ENCODE measurements at places on chromosomes 13 and 19. TPM values are rescaled to one million over a fixed set of nuclear protein-coding genes. Genes with fewer than 3 reads are reported as not detected.

GRCh38 chr19:55474269-55475265 is 1.9 kb upstream of the ZNF628 start:
- H3K4me3 ChIP-seq: peak overlapping the region; percentile 44
- H3K27me3 ChIP-seq: no peaks in the 10 kb centered on the region
- H3K27ac ChIP-seq: peak overlapping the region; percentile 43
- peaks cover 26% of the 10 kb centered on the region for H3K4me1 ChIP-seq

GRCh38 chr19:58439576-58440554 is at the start of gene ZNF132:
TSS of gene ZNF132 (minus strand) at chr19:58440153. CDS start at chr19:58439821, 332 bp downstream.
- H3K27ac ChIP-seq: peak within 1 kb of the TSS; percentile 91
- peaks cover 12% of the 10 kb centered on the region for H3K4me1 ChIP-seq
- peak within 1 kb of the TSS; percentile 96 for H3K4me3 ChIP-seq
- peak; percentile 88 for DNase-seq
- H3K27me3 ChIP-seq: peaks cover 16% of the 10 kb centered on the region

- no peaks in the 10 kb centered on the region for H3K27me3 ChIP-seq
Measured at GRCh38 chr19:1905863-1906375, 720 bp downstream of the ADAT3 start.

- no peak for DNase-seq
- H3K4me1 ChIP-seq: peaks cover 16% of the 10 kb centered on the region
- H3K27ac ChIP-seq: peak overlapping the region; percentile 83
- H3K27me3 ChIP-seq: no peaks in the 10 kb centered on the region
- peaks cover 4% of the 10 kb centered on the region for H3K36me3 ChIP-seq
- peak overlapping the region; percentile 17 for H3K4me3 ChIP-seq
Measured at GRCh38 chr13:113273851-113274590, 23.0 kb upstream of the LAMP1 start.

DNA sequence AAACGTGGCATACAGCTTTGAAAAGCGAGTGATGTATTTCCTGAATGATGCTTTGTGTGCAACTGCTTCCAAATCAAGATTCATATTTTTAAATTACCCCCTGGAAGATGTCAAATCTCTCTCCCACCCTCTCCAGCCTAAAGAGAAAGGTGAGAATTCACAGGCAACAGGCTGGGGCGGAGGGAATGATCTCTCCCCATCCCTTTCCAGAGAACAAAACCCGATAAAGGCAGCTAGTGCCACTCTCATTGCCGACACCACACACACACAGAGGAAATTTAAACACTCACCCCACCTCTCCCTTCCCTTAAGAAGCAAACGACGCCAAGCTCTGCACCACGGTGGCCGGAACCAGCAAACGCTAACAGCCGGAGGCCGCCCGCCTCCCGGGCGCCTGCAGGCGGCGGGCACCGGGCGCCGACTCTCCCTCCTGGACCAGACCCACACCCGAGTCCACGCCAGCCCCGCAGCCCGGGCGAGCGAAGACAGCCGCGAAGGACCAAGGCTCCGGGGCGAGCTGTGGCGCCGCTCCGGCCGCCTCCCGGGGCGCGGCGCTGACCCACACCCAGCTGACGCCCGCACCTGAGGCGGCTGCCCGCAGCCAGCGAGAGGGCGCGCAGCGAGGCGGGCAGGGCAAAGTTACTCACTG is 477 bp downstream of the LNX2 start:
- H3K4me1 ChIP-seq: peaks cover 34% of the 10 kb centered on the region
- H3K27ac ChIP-seq: peak overlapping the region; percentile 91
- H3K27me3 ChIP-seq: no peaks in the 10 kb centered on the region

- no peaks in the 10 kb centered on the region for H3K27me3 ChIP-seq
- DNase-seq: no peak
- no peak overlapping the region for H3K4me3 ChIP-seq
- H3K4me1 ChIP-seq: peaks cover 14% of the 10 kb centered on the region
Measured at GRCh38 chr19:6227936-6228325, 51.8 kb downstream of the MLLT1 start.

Gene CLEC17A
- not detected for total RNA-seq

Gene UBA52
- 1,126 TPM for total RNA-seq

Gene C19orf73
- 2.6 TPM for total RNA-seq

Gene ELL
- total RNA-seq: 16.7 TPM

Gene CRX
- not detected for total RNA-seq

GRCh38 chr13:94758436-94758960 is 46.2 kb upstream of the SOX21 start:
- H3K27me3 ChIP-seq: peaks cover 7% of the 10 kb centered on the region
- H3K27ac ChIP-seq: no peak overlapping the region
- no peaks in the 10 kb centered on the region for H3K36me3 ChIP-seq
- no peak for DNase-seq
- peaks cover 5% of the 10 kb centered on the region for H3K4me1 ChIP-seq

- H3K27me3 ChIP-seq: no peaks in the 10 kb centered on the region
- DNase-seq: no peak
- peaks cover 36% of the 10 kb centered on the region for H3K36me3 ChIP-seq
- H3K4me1 ChIP-seq: peaks cover 3% of the 10 kb centered on the region
- H3K27ac ChIP-seq: no peak overlapping the region
Measured at GRCh38 chr13:50017819-50018218, 2.6 kb downstream of the KCNRG start.

DNA sequence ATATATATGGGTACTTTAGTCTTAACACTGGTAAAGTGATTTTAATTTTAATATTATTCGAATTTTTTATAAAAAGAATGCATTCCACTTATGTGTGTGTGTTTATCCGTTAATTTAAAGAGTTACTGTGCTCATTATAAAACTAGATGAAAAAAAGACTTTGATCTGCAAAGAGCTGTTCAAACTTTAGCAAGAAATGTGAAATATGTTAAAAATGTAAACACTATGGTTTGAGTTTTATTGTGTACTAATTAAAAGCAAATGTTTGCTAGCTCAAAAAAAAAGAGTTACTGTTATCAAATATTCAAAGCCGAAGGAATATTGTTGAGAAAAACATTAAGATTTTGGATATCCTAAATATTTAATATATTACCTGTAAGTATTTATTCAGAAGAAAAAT is 34.5 kb downstream of the UFM1 start:
- no peaks in the 10 kb centered on the region for H3K27me3 ChIP-seq
- H3K4me1 ChIP-seq: no peaks in the 10 kb centered on the region
- no peak overlapping the region for H3K27ac ChIP-seq
- H3K4me3 ChIP-seq: no peak overlapping the region

DNA sequence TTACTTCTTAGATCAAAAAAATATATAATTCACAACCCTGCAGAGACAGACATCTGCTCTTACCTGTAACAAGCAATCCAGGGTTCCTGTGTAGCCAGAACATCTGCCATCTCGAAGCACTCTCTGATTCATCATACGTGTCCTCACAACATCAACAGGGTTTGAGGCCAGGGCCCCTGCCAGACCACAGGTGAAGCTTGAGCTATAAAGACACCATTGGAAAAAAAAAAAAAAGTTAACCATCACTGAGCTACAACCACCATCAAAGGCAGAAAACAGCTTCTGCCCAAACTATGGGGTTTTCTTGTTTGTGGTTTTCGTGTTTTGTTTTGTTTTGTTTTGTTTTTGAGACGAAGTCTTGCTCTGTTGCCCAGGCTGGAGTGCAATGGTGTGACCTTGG is 19.3 kb downstream of the SLC25A30 start:
- no peak overlapping the region for H3K27ac ChIP-seq
- H3K27me3 ChIP-seq: no peaks in the 10 kb centered on the region
- H3K36me3 ChIP-seq: peaks cover 20% of the 10 kb centered on the region

- no peak overlapping the region for H3K4me3 ChIP-seq
- peaks cover 3% of the 10 kb centered on the region for H3K4me1 ChIP-seq
- no peak overlapping the region for H3K27ac ChIP-seq
- DNase-seq: no peak
Measured at GRCh38 chr19:33405553-33406461, 32.3 kb downstream of the CEBPG start.

GRCh38 chr13:42814868-42815267 is 33.5 kb downstream of the FAM216B start:
- H3K36me3 ChIP-seq: peaks cover 11% of the 10 kb centered on the region
- no peak for DNase-seq
- peaks cover 23% of the 10 kb centered on the region for H3K4me1 ChIP-seq
- peak overlapping the region; percentile 11 for H3K27ac ChIP-seq
- H3K4me3 ChIP-seq: peak overlapping the region; percentile 3
- no peaks in the 10 kb centered on the region for H3K27me3 ChIP-seq

DNA sequence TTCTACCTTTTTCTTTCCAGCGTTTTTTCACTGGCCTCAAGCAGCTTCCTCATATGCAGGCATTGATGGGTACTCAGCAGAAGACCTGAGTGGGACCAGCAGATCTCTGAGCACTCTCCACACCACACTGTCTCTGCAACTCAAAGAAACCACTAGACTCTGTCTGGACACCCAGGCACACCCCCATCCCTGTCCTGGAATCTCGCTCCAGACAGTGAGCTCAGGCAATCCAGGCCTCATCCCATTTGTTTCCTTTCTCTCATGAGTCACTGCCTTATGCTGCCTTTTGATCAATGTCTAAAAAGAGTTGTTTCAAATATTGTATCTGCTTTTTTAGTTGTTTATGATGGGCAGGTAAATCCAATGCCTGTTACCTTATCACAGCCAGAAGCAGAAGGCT is 19.7 kb upstream of the POP4 start:
- H3K4me1 ChIP-seq: peaks cover 5% of the 10 kb centered on the region
- no peak overlapping the region for H3K27ac ChIP-seq
- H3K36me3 ChIP-seq: no peaks in the 10 kb centered on the region
- no peak overlapping the region for H3K4me3 ChIP-seq
- no peak for DNase-seq

Gene SHISA7
- total RNA-seq: 0.05 TPM

Gene ZNF610
- total RNA-seq: 18.0 TPM

GRCh38 chr19:40982594-40983101 is 8.4 kb upstream of the CYP2B6 start:
- no peak overlapping the region for H3K4me3 ChIP-seq
- no peak for DNase-seq
- no peaks in the 10 kb centered on the region for H3K36me3 ChIP-seq
- no peak overlapping the region for H3K27ac ChIP-seq

GRCh38 chr19:30425885-30426838 is 54.0 kb downstream of the ZNF536 start:
- H3K4me1 ChIP-seq: no peaks in the 10 kb centered on the region
- H3K27ac ChIP-seq: no peak overlapping the region
- H3K36me3 ChIP-seq: no peaks in the 10 kb centered on the region
- peaks cover 16% of the 10 kb centered on the region for H3K27me3 ChIP-seq
- no peak overlapping the region for H3K4me3 ChIP-seq

Gene ZNF211
- total RNA-seq: 15.2 TPM

DNA sequence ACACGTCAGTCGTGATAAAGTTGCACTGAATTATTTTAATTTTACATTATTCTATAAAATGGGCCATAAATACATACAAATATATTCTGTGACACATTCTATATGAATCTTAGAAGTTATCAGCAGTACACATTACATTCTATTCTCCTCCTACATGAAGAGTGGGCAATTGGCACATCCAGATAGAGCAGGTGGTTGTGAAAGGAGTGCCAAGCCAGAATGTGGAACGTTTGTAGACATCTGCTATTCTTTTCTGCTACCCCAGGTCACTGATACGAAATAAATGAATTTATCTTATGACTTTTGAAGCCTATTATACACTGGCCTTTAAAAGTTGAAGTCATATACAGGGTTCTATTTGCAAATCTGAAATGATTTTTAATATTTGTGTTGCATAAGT is 373.2 kb downstream of the PCDH17 start:
- H3K4me3 ChIP-seq: no peak overlapping the region
- no peaks in the 10 kb centered on the region for H3K27me3 ChIP-seq
- no peaks in the 10 kb centered on the region for H3K4me1 ChIP-seq
- H3K36me3 ChIP-seq: no peaks in the 10 kb centered on the region

- DNase-seq: no peak
- no peaks in the 10 kb centered on the region for H3K4me1 ChIP-seq
- no peaks in the 10 kb centered on the region for H3K27me3 ChIP-seq
- no peak overlapping the region for H3K4me3 ChIP-seq
- no peak overlapping the region for H3K27ac ChIP-seq
Measured at GRCh38 chr13:58080806-58081205, 449.3 kb downstream of the PCDH17 start.

GRCh38 chr13:26133851-26134250 is 82.0 kb upstream of the SHISA2 start:
- H3K4me1 ChIP-seq: no peaks in the 10 kb centered on the region
- H3K27ac ChIP-seq: no peak overlapping the region

- H3K36me3 ChIP-seq: no peaks in the 10 kb centered on the region
- no peak overlapping the region for H3K4me3 ChIP-seq
- no peak overlapping the region for H3K27ac ChIP-seq
- peaks cover 3% of the 10 kb centered on the region for H3K4me1 ChIP-seq
Measured at GRCh38 chr19:38068826-38069225, 155.2 kb downstream of the DPF1 start.

DNA sequence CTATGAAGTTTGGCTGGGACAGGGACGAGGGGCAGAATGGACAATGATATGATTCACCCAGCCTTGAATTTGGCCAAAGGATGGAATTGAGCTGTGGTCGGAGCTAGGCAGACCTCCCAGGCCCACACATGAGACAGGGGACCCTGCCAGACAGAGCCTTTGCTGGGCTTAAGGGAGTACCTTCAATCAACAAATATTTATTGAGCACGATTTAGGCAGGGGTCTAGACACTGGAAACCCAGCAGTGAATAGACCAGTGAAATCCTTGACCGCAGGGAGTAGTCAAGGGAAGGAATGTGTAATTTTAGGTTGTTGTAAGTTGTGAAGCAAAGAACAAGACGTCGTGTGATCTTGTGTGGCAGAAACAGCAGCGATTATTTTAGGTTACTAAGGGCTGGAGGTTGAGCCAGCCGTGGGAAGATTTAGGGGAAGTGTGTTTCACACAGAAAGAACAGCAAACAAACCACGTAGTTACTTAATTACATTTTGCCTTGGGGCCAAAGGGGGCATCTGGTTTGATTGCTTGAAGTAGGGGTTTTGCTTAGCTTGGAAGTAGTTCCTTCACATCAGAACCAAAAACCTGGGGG is 16.9 kb upstream of the AP1M2 start:
- H3K27ac ChIP-seq: peak overlapping the region; percentile 91
- H3K4me1 ChIP-seq: peaks cover 13% of the 10 kb centered on the region
- H3K27me3 ChIP-seq: peaks cover 5% of the 10 kb centered on the region
- H3K4me3 ChIP-seq: peak overlapping the region; percentile 90
- no peak for DNase-seq

Gene B3GNT8
- 13.0 TPM for total RNA-seq

DNA sequence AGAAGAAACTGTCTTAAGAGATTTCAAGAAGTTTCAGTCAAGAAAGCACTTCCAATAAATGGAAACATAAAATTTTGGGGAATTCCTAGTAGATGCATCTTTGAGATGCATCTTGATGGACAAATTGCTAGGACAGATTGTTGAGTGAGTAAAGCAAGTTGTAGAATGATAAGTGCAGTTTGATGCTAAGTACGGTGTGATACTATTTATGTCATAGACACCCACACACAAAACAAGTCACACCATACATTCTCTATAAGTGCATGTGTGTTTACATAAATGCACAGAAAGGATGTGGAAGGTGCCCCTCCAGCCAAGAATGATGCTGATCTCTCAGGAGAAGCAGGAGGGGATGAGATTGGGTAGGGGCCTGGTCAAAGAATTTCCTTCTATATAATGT is 375.7 kb downstream of the FOXO1 start:
- H3K36me3 ChIP-seq: no peaks in the 10 kb centered on the region
- DNase-seq: no peak
- no peaks in the 10 kb centered on the region for H3K27me3 ChIP-seq
- no peak overlapping the region for H3K4me3 ChIP-seq
- no peak overlapping the region for H3K27ac ChIP-seq

Data from type B pancreatic cell (in vitro differentiated cells).